ENCODE measurements at places on chromosomes 1 and 21.

GRCh38 chr1:204920511-204920910 lies 49.8 kb downstream of the NFASC start:
- no peak for DNase-seq

DNA sequence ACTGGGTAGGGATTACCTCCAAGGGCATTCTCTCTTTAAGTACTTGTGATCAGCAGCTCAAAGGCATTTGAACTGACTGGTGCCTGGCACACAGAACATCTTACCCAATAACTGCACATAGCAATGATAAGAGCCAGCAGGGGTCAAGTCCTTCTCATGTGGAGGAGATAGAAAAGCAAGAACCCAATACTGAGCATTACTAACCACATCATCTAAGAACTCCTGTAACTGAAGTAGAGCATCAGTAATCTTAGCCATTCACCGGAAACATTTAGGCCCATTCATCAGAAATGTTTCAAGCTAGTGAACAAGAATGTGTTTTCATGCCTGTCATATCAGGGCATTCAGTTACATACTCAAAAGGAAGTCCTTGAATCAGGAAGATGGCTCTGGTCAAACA lies 33.6 kb upstream of the THEM4 start:
- DNase-seq: no peak

- DNase-seq: no peak
Observed at GRCh38 chr1:177646757-177647730, 322.8 kb downstream of the SEC16B start.

GRCh38 chr1:40922969-40923368 lies 56.5 kb upstream of the CTPS1 start:
- no peak for DNase-seq

DNA sequence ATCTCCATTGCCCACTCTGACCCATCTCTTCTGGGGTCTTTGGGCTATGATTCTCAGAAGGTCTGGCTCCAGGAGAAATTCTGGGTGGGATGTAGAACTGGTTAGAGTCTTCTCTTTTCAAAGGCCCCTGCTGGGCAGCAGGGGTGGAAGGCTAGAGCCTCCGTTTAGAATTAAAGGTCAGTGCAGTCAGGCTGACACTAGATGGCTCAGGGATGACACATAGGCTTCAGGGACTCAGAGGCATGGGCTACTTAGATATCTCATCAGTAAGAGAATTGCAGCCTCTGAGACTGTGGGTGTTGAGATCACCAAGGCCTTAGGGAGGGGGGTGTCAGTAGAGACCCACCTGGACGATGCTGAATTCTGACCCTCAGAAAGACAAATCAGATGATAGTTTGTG lies 12.6 kb upstream of the PPM1J start:
- DNase-seq: no peak

- no peak for DNase-seq
Observed at GRCh38 chr1:111730706-111731105, 8.5 kb downstream of the INKA2 start.

- no peak for DNase-seq
Observed at GRCh38 chr1:21670059-21670881, 1.1 kb upstream of the RAP1GAP start.

DNA sequence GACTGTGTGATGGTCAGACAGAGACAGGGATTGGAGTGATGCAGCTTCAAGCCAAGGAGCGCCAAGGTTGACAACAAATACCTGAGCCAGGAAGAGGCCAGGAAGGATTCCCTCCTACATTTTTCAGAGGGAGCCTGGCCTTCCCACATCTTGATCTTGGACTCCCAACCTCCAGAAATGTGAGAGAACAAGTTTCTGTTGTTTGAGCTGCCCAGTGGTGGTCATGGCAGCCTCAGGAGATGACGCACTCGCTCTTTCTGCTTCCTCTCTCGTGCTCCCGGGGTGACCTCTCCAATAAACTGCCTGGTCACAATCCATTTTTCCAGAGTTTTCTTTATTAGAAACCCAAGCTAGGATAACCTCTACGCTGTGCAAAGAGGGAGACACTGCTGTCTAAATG lies 16.6 kb upstream of the IGSF5 start:
- no peak for DNase-seq

DNA sequence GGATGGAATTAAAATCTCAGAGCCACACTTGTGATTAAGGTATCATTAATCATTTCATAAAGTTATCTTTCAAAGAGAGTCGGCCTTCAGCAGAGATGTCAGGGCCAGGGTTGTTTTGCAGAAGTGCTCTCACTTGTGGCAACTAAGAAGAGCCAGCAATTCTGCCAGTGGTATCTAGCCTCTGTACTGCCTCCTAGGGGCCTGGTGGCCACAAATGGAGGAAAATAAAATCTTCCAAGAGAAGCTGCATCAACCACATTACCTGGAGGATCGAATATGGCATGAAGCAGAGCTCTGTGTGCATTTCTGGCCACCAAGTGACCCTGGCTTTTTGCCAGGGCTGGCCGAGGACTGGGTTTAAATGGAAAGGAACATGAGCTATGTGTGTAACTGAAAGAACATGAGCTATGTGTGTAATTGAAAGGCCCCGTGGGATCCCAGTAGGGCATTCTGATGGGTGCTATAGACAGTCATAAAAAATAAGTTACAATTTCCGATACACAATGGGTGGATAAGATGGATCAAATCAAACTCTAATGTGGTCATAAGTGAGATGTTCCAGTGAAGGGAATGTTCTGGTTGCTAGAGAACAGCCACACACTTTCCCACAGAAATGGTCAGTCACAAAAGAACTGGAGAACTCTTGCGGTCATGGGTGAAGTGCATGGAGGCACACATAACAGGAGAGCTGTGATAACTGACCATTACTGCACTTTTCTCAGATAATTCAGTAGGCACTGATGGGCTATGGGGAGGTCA lies 335.8 kb downstream of the CAMTA1 start:
- DNase-seq: no peak

DNA sequence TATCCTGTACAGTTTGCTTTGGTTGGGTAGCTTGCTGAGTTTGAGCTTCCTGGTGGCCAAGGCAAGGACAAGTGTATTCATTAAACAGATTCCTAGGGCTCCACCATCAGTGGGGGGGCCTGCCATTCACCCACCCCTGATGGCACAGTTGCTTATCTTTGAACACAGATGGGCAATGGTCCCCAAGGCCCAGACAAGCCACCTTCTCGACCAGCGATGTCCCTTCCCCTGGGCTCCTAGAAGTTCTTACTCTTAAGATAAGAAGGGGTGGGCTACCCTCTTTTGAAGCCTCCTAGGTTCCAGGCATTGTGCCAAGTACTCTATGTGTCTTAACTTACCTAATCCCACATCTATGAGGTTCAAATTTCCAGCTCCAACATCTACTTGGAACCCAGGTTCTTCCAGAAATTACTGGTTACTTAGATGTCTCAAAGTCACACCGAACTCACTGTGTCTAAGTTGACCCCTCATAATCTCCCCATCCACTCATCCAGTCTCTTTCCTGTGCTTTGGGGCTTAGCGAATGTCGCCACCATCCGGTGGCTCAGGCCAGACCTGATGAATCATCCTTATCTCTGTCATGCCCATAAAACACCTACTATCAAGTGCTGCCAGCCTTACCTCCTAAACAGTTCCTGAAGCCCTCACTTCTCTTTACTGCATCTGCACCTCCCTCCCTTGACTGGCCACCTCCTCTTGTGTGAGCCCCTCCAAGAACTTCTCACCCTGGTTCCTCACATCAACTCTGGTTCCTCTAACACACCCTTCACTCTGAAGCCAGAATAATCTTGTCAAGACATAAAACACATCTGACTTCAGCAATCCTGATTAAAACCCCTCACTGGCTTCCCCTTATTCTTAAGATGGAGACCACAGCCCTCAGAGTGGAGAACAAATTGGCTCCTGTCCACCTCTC lies 50.1 kb downstream of the KLHDC7A start:
- no peak for DNase-seq

DNA sequence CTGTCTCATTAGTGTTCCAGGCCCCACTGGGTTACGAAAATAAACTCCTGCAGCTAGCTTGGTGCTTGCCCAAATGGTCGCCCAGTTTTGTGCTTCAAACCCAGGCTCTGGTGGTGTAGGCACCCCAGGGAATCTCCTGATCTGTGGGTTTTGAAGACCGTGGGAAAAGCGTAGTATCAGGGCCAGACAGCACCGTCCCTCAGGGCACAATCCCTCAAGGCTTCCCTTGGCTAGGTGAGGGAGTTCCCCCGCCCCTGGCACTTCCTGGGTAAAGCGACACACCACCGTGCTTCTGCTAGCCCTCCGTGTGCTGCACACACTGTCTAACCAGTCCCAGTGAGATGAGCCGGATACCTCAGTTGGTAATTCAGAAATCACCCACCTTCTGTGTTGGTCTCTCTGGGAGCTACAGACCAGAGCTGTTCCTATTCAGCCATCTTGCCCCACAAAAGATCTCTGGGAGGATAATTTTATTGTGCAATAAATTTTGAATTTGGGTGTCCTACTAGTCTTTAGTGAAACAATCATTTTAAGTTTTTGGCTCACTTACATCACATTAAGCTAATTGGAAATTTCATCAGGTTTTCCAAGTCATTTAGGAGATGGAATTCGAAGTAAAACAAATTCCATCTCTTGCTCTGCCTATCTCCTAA lies 9.4 kb upstream of the SLC25A24 start:
- DNase-seq: no peak

DNA sequence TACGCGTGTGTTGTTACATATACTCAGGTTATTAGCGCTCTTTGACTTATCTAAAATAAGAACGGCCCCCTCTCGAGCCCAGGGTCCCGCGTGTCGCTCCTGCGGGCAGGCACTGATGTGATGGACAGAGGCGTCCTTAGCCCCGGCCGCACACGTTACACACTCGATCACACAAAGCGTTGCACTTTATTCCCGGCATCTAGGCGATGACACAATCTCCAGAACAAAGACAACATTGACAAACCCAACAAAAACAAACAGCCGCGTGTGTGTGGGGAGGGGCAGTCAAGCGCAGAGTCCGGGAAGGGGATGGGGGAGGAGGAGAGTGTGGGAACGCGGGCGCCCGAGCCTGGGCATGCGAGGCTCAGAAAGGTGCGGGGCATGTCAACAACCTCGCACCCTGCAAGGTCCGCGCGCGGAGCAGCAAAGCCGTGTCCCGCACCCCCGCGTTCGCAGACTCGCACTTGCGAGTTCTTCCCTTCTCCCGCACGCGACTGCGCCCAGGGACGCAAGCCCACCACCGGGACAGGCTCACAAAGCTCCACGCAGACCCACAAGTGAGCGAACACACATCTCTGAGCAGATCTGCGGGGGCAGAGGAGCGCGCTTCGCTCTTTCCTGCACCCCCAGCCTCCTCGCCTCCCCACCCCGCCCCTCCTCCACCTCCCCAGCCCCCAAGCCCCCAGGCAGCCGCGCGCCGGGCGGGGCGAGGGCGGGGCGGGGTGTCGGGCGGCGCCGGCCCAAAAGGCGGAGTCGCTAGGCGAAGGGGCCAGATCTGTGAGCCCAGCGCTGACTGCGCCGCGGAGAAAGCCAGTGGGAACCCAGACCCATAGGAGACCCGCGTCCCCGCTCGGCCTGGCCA lies at the start of gene EFNA1:
EFNA1 (plus strand) TSS at position 772 of the 862 bp plus-strand sequence. CDS start 102 bp downstream, outside the sequence.
- DNase-seq: no peak

GRCh38 chr1:15876357-15877055 lies 29.0 kb downstream of the SPEN start:
- DNase-seq: no peak

GRCh38 chr1:215667761-215668160 lies 100.7 kb downstream of the KCTD3 start:
- no peak for DNase-seq

DNA sequence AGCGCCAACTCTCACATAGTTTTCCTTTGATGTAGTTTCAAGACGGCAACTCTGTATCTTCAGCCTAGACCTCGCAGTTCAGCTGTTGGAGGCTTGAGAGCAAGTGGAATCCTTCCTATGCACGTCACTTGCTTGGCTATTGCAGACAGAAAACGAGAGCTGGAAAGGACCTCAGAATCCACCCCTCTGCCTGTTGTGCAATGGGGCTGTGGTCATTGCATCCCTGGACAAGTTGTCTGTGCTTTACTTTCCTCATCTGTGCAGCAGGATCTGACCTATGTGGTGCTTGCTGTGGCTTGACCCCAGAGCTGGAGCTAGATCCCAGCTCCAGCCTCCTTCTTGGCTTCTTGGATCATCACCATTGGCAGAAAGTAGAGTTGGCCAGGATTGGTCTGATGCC lies 50.0 kb upstream of the IGSF21 start:
- no peak for DNase-seq

GRCh38 chr1:158398818-158399514 lies at the start of gene OR10T2:
OR10T2 (minus strand) TSS chr1:158399466; CDS start chr1:158399466, 0 bp downstream.
- no peak for DNase-seq

DNA sequence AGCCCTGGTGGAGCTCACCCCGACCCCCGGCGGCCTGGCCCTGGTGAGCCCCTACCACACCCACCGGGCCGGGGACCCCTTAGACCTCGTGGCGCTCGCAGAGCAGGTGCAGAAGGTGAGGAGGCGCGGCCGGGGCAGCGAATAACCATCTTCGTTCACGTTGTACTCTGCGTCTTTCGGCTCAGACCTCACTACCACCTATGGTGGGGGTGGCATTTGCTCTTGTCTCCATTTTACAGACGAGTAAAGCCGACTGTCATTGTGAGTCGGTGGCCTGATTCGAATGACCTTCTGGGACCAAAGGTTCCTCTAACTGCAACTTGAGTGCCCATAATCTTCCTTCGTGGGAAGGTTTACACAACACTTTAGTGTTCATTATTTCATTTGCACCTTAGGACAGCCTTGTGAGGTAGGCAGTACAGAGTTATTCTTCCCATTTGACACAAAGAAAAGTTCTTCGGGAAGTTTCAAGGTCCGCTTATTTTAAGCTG lies 506 bp downstream of the C1orf50 start:
- no peak for DNase-seq

DNA sequence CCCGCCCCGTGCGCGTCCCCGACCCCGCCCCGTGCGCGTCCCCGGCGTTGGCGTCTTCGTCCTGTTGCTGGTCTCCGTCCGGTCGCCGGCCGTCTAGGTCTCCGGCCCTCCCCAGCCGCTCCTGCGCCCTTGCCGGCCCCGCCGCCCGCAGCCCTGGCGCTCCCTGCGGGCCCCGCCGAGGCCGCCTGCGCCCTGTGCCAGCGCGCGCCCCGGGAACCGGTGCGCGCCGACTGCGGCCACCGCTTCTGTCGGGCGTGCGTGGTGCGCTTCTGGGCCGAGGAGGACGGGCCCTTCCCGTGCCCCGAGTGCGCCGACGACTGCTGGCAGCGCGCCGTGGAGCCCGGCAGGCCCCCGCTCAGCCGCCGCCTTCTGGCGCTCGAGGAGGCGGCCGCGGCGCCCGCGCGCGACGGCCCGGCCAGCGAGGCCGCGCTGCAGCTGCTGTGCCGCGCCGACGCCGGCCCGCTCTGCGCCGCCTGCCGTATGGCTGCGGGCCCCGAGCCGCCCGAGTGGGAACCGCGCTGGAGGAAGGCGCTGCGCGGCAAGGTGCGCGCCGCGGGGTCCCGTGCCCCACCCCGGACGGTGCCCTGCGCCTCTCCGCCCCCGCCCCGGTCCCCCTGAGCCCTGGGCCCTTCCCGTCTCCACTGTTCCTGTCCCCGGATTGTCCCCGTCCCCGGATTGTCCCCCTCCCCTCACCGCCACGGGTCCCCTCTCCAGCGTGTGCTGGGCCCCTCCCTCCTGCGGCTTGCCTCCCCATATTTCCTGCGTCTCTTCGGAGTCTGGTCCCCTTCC lies at the start of gene RNF187:
RNF187 (plus strand) TSS at position 47 of the 789 bp plus-strand sequence.
- peak; percentile 89 for DNase-seq

DNA sequence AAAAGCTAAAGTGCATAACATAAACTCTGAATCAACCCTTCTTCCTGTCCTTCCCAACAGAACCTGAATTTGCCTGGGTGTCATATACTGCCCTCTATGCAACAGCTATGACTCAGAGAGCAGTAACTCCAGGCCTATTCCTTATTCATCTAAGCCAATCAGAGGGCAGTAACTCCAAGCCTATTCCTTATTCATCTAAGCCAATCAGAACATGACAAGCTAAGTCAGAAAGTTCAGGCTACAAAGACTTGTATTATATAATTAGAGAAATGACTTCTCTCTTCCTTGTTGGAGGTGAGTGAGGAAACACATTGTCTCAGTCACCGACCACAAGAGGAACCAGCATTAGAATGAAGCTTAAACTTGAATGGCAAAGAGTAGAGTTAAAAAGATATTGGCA lies 26.2 kb upstream of the TADA1 start:
- DNase-seq: no peak
